IPS-NIHi11 (cell line): ENCODE measurements at places on chromosomes 2 and 18.

DNA sequence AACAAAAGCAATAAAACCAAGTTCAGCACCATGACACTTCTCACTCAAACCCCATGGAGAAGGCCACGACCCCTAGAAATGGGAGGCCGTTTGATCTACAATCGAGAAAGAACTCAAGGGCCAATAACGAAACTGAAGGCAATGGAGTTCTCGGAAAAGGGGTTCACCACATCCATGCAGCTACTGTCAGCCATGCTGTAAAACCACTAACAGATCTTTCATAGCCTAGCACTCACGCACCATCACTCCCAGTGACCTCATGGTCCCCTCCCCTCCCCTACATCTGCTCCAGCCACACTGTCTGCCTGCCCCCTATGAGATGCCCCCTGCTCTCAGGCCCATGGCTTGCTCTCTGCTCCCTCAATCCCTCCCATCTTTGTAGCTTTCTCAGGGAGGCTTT, 135.3 kb downstream of the TMEM163 start:
- DNase-seq, result no peak

- no peak for DNase-seq
Observed at GRCh38 chr2:675460-675859, 1.7 kb downstream of the TMEM18 start.

DNA sequence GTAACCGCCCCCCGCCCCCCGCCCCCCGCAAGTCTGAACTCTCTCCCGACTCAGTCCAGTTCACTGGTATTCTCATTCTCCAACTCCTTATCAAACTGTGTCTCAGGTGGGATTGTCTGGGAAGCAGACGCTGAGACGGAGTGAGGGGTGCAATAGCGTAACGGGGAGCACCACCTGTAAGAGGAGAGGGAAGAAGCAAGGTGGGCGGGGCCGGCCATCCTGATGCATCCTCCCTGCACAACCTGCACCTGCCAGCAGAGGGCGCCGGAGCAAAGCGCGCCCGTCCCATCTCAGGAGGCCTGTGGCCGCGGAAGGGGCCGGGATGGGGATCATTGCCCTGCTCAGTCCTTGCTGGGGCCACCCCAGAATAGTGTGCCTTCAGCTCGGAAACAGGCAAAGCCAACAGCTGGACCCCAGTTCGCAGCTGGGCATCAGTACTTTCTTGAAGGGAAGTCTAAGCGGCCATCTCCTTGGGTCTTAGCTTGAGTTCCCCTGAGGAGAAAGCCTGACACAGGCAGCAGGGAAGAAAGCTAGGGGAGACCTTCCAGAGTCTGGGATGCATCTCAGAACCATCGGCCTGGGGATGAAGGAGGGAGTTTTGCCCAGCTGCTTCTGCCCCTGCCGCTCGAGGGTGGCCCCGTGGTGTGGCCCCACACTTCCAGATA, 208.0 kb downstream of the TFCP2L1 start:
- peak; percentile 83 for DNase-seq

- DNase-seq, result no peak
Observed at GRCh38 chr2:147543056-147543455, 301.8 kb upstream of the ACVR2A start.

- DNase-seq, result no peak
Observed at GRCh38 chr2:200438251-200438650, 71.6 kb downstream of the KCTD18 start.

DNA sequence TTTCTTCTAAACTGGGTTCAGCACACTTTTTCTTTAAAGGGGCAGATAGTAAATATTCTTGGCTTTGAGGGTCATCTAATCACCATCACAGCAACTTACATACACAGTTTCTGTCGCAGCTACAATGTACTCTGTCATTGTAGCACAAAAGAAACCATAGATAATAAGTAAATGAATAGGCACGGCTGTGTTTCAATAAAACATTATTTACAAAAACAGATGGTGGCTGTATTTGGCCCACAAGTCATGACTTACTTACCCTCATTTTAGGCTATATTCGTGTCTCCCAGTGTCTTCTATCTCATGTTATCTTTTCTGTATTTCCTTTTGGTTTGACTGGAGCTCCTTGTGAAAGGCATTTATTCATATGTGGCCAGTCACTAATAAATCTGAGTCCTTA, 168.3 kb downstream of the MAP2 start:
- no peak for DNase-seq

DNA sequence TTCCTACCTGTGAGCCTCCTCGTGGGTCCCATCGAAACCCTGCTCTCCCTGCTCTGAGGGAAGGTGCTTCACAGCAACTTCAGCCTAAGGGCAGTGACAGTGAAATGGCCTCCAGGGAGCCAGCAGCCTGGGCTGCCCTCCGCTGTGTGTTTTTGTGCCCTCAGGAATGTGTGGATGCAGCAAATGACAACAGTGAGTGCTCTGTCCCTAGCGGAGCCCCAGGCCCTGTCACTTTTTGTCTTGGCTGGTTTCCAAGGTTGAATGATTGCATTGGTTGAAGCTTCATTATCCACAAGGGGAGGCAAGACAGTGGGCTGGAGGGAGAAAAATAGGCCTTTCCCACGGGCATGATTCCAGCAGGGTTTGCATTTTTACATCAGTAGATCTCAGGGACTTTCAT, 42.9 kb downstream of the STON1 start:
- peak; percentile 19 for DNase-seq

GRCh38 chr2:156394033-156394741, 42.0 kb upstream of the GPD2 start:
- DNase-seq, result no peak

DNA sequence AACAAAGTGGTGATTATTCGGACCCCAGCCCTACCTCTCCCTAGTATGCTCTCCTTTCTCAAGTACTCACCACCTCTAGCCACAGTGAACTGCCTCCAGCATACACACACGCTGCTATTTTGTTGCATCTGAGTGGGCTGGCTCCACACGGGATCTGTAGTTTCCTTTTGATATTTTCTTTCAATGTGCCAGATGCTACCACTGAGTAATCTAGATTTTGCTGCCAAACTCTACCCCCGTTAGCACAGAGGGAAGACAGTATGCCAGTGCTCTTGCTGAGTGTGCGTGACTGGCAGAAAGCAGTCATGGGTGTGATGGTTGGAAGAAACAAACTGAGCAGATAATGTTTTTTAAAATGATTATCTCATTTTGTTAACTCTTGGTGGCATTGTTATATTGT, 11.6 kb downstream of the CFLAR start:
- no peak for DNase-seq

DNA sequence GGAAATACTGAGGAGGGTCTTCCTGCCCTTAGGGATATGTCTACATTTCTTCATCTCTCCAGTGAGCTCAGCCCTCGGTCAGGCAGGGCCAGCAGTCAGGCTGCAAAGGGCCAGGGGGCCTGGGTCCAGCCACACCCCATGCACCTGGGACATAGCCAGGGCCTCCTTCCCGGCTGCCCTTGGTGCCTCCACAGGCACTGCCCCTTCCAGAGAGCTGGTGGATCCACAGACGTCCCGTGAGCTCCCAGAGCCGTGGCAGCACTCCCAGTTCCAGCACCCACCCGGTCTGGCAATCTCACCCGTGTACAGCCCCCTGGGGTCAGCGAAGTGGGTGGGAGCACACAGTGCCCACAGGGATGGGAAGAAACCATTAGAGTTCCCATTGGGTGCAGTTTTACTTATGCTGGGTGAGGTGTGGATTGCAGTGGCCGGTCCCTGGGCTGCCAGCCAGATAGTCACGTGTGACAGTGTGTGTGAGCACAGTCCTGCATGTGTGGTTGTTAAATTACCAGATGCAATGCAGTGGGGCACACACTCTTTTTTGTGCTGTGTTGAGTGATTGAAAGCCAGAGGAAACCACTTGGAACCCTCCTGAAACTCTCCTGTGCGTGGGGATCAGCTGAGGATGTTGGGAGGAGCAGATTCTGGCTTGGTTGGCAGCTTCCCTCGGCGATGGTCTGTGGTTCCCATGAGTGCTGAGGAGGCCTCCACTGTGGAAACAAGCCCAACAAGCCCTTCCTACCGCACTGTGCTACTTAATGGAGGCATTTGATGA, 131.0 kb downstream of the SNTG2 start:
- no peak for DNase-seq

GRCh38 chr2:112850588-112850987, 14.0 kb upstream of the IL1B start:
- no peak for DNase-seq

DNA sequence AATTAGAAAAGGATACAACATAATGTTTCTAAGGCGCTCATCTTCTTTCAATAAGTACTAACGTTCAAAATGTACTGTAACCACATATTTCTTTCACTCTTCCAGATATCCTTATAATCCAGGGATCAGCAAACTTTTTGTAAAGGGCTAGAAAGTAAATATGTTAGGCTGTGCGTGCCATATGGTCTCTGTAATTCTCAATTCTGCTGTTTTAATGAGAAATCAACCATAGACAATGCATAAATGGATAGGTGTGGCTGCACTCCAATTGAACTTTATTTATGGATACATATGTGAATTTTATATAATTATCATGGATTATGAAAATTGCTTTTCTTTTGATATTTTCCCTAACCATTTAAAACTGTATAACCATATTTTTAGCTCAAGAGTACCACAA, 459.4 kb downstream of the EPHA4 start:
- no peak for DNase-seq

GRCh38 chr2:31255911-31256571, 22.1 kb downstream of the EHD3 start:
- no peak for DNase-seq

DNA sequence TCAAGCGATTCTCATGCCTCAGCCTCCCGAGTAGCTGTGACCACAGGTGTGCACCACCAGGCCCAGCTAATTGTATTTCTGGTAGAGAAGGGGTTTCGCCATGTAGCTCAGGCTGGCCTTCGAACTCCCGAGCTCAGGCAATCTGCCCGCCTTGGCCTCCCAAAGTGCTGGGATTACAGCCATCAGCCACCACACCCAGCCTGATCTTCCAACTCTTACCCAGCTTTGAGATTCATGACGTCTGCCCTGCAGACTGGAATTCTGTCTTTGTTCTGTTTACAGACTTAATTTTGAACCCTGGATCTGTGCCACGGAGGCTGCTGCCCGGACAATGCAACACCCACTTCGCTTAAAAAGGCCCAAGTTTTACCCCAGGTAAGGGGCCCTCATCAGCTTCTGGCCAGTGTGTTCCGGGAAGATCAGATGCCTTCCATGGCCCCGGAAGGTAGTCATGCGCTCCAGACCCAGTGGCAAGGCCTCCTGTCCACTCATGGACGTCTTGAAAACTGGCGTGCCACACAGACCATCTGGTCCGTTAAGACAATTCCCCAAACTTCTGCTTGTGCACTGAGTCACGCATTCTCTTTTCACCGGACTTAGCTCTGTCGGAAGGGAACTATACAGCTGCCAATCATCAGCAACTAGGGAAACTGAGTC, 5.5 kb downstream of the PXDN start:
- no peak for DNase-seq

DNA sequence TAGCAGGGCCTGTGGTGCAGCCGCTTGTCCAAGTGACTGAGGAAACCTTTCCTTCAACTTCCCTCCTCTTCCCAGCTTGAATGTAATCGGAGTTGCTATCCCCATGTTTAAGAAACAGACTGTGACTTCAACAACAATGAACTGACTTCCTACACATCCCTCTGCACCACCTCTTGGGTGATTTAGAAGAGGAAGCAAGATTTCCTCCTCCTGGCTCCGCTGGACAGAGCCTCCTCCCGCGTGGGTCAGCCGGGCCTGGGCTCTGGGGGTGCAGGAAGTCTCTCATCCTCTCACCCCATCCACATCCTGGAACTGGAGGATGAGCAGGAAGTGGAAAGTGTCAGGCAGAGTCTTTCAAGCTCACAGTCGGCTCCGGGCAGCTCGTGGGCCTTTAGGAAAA, 84.3 kb downstream of the GATA6 start:
- DNase-seq, result no peak

- DNase-seq, result no peak
Observed at GRCh38 chr2:168143813-168144212, 103.6 kb downstream of the STK39 start.

- no peak for DNase-seq
Observed at GRCh38 chr2:32958821-32959220, 12.1 kb downstream of the LTBP1 start.

GRCh38 chr2:88933980-88934379, 242.5 kb downstream of the RPIA start:
- DNase-seq, result no peak

DNA sequence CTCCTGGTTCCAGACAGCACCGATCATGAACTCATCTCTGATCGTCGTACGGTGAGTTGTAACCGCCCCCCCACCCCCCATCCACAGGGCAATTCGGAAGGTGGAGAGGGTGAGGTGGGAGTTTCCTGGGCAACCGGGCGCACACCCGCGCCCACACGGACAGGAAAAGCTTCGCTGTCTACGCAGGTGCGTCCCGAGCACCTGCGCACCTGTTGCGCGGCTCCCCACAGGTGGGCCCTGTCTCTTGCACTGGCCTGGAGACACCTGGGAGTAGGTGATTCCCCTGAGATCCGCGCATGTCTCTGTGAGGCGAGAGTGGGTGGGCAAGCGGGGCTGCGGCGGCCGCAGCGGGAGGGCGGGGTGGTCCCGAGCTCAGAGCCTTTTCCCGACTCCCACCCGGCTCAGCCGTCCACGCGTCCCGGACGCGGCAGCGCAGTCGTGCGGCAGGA, 459 bp upstream of the ATP6V1C2 start:
- DNase-seq, result peak; percentile 34

- DNase-seq, result no peak
Observed at GRCh38 chr18:61544178-61544577, 210.9 kb downstream of the CDH20 start.

DNA sequence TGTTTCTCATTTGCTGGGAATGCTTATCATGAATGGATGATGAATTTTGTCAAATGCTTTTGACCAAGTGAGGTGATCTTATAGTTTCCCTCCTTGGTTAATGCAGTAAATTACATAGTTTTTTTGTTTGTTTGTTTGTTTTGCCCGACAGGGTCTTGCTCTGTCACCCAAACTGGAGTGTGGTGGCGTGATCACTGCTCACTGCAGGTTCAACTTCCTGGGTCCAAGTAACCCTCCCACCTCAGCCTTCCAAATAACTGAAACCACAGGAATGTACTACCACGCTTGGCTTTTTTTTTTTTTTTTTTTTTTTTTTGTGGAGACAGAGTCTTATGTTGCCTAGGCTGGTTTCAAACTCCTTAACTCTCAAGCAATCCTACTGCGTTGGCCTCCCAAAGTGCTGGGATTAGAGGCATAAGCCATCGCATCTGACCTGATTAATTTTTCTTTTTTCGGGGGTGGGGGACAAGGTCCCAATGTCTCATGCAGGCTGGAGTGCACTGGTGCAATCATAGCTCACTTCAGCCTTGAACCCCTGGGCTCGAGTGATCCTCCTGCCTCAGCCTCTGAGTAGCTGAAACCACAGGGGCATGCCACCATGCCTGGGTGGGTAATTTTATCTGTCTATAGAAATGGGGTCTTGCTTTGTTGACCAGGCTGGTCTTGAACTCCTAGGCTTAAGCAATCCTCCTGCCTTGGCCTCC, 48.6 kb downstream of the SMAD2 start:
- no peak for DNase-seq

DNA sequence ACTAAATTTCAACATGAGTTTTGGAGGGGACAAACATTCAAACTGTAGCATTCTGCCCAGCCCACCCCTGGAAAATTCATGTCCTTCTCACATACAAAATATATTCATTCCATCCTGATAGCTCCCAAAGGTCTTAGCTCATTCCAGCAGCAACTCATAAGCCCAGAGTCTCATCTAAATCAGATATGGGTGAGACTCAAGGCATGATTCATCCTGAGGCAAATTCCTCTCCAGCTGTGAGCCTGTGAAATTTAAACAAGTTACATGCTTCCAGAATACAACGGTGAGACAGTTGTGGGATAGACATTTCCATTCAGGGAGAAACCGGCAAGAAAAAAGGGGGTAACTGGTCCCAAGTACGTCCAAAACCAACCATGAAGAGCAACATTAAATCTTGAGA, 43.5 kb upstream of the FAHD2A start:
- DNase-seq, result no peak

GRCh38 chr2:5392658-5393057, 299.5 kb upstream of the SOX11 start:
- DNase-seq, result no peak
